ENCODE measurements at places on chromosomes 11 and 22. TPM values are rescaled to one million over a fixed set of nuclear protein-coding genes. Genes with fewer than 3 reads are reported as not detected.

- DNase-seq: no peak
Observed at GRCh38 chr11:46948378-46949131, 12.0 kb downstream of the CSTPP1 start.

GRCh38 chr11:77064648-77065217 lies 2.0 kb upstream of the CAPN5 start:
- DNase-seq: no peak

- no peak for DNase-seq
Observed at GRCh38 chr11:1198561-1199240, 24.2 kb upstream of the MUC5B start.

MPEG1 gene
- total RNA-seq: not detected

DNA sequence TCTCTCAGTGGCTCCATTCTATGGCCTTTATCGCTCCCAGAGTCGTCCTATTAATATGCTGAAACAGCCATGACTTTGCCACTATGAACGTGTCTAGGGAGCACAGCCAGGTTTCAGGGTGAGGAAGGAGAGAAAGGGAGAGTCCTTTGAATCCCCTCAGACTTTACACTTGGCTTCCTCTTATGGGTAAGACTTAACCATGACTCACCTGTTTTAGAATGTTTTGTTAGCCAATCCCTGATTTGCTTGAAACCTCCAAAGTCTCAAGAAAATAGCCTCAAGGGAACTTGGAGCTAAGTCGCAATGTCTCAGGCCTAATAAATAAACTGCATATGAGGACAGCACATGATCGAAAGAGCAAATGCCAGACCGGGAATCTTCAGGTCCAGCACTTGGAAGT lies 131.2 kb upstream of the RCN1 start:
- no peak for DNase-seq

TCP11L1 gene
- total RNA-seq: 32.9 TPM

GRCh38 chr22:31439808-31440207 lies 40.4 kb downstream of the DRG1 start:
- no peak for DNase-seq

DNA sequence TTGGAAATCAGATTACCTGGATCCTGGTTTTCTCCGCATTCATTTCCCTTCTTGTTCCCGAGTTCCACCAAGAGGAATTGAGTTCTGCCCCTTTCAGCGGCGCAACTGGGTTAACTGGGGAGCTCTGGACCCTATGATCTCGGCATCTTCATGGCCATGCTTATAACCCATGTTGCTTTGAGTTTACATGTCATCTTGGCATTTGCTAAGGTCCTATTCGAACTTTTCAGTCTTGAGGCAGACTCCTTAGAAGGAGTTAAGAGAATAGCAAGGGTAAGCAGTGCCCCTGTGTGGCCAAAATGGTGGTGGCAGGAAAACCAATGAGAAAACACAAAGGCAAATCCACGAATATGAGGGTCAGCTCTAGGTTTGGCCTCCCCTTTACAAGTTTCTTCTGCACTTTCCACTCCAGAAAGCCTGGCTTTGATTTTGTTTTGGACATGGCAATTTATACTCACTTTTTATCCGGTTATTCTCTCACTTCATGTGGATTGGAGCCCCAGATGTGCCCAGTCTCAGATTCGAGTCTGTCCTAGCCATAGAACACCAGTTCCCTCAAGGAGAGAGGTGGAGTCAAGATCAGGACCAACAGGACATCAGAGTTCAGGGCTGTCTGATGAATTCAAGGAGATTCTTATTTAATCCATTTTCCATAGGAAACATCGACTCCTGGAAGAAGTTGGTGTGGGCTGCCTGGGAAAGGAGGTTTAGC lies 55.3 kb upstream of the FBXO3 start:
- DNase-seq: peak; percentile 52

DNA sequence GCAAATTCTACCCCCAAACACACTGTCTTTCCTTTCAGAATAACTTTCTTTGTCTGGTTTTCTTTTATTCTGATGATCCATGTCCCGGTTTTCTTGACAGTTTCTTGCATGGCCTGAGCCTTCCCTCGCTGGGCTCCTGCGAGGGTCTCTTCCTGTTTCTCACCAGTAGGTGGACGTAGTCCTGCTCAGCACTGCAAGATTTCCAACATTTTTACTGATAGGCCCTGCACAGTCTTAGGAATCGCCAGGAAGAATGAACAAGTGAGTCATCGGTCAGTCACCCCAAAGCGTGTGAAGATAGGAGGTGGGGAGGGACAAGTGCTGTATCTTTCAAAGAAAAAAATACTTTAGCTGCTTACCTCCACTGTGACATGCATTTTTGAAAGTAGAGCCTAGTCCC lies 16.9 kb upstream of the KIRREL3 start:
- no peak for DNase-seq

FAT3 gene
- total RNA-seq: 3.3 TPM

RBFOX2 gene
- 121 TPM for total RNA-seq

SLC37A2 gene
- 6.9 TPM for total RNA-seq

HYLS1 gene
- 7.5 TPM for total RNA-seq

GRCh38 chr22:41271787-41272186 lies 14.2 kb downstream of the RANGAP1 start:
- DNase-seq: no peak

MS4A15 gene
- total RNA-seq: not detected

TTC36 gene
- 2.6 TPM for total RNA-seq

DNA sequence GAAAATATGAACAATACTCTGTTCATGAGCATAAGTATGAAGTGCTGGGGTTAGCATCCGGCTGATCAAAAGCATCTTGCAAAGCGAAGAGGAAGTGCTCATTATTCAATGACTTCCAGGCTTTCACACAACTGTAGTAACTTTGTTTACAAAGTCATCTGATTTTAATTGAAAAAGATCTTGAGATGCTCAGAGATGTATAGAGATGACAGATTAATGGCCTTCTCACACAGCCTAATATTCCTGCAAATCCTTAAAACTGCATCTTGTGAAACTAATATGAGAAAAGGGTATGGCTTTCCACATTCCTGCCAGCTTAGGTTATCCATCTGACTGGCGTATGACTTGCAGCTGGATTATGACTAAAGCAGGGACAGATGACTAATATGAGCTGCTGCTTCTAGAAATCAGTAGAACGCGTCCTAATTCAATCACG lies 125.4 kb downstream of the CASP12 start:
- DNase-seq: peak; percentile 64

DNA sequence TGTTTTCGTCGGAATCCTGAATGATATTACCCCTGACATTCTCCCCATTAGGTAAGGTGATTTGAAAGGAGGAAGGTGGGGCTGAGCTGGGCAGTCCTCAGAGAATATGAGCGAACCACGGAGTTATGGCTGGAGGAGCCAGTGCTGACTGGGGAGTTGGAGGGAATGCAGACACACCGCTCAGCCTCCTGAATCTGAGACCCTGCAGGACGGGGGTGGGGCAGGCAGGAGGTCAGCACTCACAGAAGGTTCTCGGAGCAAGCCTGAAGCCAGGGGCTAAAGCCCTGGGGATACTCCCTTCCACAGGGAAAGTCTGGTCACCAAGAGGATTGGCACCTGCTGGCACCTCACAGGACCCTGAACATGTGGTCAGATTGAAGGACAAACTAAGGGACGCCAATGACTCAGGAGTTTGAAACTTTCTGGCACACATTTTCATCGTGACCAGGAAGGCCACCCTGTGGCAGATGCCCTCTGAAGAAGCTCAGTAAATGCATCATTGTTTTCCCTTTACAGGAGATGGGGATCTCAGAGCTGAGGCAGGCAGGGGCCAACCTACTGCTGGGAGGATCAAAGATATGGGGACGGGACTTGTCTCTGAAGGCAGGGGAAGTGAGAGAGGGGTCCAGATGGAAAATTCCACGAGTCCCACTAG lies 26.9 kb upstream of the FCHSD2 start:
- DNase-seq: no peak

GRCh38 chr22:35407362-35407761 lies 7.4 kb downstream of the MCM5 start:
- DNase-seq: no peak

RIMBP3C gene
- 0.44 TPM for total RNA-seq

GRCh38 chr11:63922673-63923192 lies 5.8 kb upstream of the RCOR2 start:
- DNase-seq: no peak

DNA sequence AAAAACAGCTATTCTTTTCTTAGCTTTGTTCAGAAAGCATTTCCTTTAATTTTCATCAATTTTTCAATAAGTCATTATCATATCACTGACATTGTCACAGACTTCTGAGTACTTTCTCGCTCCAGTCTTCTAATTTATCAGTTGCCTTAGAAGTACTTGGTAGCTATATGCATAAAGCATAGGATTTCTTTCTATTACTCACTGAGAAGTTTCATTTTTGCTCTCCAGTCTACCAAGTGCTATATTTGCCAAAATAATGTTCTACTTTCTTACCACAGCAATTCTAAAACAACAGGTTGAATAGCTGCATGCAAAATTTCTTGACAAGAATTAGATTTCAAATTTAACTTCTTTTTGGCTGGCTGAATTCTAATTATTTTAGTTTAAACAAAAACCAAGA lies 116.3 kb downstream of the STK33 start:
- DNase-seq: no peak

DNA sequence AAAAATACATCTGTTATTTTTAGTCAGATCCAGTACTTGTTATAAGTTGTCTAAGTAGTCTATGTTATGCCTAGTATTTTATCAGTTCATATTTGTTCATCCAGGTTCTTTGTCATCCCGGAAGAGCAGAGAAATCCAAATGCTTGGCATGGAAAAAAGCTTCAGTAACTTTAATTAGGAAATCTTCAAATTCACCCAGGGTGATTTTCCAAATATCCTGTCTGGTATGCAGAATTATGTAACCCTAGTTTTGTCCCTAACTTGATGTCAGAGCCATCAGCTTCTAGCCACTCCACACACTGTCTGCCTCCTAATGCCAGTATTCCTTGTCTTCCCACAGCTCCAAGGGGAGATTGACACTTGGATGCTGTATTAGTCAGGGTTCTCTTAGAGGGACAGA lies 216.2 kb downstream of the ARHGAP42 start:
- DNase-seq: no peak

CTR9 gene
- 23.3 TPM for total RNA-seq

- no peak for DNase-seq
Observed at GRCh38 chr11:9577556-9577955, 4.1 kb downstream of the WEE1 start.

DNA sequence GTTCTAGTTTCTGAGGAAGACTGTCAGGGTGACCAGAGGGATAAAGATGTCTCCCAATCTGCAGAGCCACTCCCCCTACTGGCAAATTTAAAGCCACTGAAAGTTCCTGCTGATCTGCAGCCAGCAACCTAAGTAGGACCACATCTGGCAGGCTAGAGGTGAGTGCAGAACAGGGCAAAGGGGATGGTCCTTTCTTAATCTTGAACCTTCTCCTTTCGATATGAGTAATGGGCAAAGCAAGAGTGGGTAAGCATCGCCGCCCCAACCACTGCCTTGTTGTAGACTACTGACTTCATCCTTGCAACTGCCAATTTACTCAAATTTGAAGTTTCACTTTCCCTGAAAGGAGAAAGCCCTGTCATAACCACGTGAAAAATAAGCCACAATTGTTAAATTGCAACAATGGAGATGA lies 30.7 kb downstream of the SCUBE2 start:
- no peak for DNase-seq

DENND6B gene
- 15.2 TPM for total RNA-seq

CHRDL2 gene
- total RNA-seq: not detected

DNA sequence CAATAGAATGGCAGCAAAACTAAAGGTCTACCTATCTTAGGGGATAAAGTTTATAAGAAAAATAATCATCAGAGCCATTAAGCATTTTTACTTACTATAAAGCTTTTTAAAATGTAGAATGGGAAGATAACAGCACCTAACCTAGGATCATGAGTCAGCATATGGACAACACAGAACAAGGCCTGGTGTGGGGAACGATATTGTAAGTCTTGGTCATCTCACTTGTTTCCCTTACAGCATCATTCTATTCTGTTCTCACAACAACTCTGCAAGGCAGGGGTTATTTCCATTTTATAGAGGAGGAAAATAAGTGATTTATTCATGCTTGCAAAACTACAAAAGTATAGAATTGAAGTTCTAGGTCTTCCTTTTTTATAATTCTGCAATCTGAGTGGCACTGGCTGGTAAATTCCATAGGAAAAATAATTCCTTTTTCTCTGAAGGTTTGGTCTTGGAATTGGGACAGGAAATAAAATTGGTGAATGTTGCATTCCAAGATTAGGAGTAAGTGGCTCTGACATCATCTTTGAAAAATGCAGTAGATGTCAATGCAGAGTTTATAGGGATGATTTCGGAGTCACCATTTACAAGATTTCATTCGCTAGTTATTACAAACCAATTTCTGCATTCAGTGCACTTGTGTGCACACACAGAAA lies 423.0 kb downstream of the DYNC2H1 start:
- DNase-seq: no peak

- no peak for DNase-seq
Observed at GRCh38 chr11:62925745-62926679, 4.8 kb upstream of the CHRM1 start.

GRCh38 chr11:130677486-130678153 lies 229.2 kb downstream of the ADAMTS15 start:
- no peak for DNase-seq

- no peak for DNase-seq
Observed at GRCh38 chr11:126145954-126146353, 65.5 kb downstream of the RPUSD4 start.

DNA sequence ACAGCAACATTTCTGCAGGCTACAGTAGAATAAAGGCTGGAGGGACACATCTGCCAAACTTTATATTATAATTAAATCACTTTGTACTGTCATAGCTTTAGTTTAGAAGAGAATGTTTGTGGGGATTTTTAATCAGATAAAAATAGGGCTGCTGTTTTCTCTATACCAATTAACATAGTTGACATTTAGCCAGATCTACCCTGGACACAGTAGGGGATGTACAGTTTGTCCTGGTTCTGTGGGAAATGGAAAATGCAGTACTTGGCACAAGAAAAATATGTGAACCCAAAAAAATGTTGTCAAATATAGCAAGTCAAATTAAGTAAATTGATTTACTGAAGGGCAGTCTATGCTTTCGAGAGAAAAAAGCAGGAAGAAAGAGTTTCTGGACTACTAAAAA lies 20.8 kb upstream of the PICALM start:
- no peak for DNase-seq

DNA sequence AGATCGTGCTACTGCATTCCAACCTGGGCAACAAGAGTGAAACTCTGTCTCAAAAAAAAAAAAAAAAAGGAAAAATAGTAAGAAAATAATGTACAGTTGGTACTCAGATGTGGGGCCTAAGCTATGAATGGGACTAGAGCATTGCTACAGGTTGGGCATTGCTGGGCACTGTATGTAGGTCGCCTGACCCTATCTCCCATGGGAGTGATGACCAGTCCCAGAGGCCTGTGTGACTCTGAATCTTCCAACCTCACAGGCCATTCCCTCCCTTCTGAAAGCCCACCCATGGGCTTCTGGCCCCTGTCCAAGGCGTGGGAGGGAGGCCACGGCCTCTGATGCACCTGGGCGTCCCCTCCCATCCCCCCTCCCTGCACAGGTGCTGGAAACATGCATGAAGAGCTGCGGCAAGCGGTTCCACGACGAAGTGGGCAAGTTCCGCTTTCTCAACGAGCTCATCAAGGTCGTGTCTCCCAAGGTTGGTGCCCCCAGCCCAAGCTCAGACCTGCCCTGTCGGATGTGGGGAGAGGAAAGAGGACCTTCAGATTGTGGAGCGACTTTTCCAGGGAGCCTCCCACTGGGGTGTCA lies 9.5 kb downstream of the GGA1 start:
- DNase-seq: no peak

All from glomerular endothelial cell (primary cell).